D341Med (cell line): ENCODE measurements at places on chromosomes 5 and 9.

DNA sequence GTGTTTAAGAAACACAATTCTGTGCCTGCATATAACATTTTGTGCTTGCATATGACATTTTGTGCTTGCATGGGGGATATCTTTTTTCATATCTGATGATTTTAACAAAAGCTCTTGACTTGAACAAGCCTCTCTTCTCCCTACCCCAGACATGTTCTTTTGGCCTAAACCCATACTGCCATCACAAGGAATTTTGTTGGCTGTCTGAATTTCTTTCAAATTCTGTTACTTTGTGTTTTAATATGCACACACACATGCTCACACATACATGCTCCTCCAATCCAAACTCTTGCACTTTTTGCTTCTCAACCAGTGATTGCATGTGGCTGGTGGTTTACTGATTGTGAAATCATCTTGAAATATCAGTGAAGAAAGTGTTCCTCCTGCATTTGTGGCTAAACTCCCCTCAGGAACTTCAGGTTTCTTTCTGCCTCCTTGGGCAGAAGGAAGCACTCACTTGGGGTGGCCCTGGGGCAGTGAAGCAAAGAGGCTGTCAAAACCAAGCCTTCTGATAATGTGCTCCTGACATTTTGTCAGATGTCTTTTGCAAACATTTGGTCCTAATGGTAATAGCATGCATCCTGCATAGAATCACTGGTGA lies 377.2 kb upstream of the KLF4 start:
- DNase-seq: no peak

DNA sequence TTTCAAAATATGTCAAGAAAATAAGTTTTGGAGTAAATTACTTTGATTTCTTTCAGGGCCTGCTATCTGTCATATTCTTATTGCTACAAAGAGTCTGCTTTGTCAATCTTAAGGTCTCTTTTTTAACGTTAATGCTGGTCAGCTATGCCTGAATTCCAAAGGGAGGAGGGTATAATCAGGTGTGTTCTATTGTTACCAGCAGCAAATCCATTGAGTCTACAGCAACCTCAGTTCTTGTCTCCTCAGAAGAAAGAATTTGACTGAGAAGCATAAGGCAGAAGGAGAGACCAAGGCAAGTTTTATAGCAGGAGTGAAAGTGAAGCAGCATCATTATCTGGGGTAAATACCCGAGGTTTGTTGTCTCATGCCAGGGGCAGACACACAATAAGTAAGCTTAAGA lies 23.7 kb upstream of the MINAR2 start:
- DNase-seq: no peak

DNA sequence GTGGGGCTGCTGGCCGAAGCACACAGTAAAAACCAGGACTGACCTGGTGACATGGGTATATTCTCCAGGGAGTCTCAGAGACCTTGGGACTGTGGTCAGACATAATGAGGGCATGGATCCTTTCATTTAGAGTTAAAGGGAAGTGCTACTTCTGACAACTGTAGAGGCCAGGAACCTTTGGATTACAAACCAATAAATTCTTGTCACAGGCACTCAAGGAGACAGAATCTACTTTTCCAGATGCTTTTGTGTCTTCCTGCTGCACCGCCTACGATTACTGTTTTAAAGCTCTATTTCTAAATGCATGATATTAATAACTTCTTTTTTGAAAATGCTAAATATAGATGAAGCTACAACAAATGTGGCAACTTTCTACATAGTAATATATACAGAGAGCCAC lies 106.5 kb upstream of the LPAR1 start:
- DNase-seq: no peak

DNA sequence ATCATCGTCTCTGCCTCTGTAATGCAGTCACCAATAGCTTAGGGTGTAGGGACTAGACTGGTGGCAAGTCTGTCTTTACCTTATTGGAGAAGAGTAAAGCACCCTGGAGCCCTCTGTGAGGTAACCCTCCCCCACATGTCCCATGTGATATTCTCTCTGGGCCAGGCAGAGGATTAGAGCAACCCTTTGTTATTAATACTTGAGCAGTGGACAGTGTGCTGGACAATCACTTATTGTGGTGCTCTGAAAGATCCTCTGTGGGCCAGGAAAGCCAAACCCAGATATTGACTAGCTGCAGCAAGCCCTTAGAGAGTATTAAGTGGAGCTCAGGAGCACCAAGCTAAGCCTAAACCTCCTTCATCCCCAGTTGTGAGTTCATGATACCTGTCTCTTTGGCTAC lies 139.7 kb upstream of the RUSC2 start:
- DNase-seq: no peak

- DNase-seq: no peak
Measured at GRCh38 chr5:95872346-95873268, 50.1 kb upstream of the GLRX start.

DNA sequence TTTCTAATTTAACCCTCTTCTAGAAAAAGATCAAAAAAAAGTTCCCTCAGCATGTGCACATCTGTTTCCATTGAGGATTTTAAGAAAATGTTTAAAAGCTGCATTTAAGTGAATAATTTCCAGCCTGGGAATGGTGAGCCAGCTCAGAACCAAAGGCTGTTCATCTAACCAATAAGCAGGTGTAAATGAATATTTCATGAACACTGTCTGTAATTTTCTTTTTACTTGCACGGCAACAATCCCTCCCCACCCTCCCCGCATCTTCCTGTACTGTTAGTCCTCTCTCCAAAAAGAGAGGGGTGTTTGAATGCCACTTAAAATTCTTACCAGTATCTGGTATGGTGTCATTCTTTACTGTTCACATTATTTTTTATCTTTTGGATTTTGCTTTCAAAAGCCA lies 425.6 kb downstream of the PDE4D start:
- DNase-seq: no peak

DNA sequence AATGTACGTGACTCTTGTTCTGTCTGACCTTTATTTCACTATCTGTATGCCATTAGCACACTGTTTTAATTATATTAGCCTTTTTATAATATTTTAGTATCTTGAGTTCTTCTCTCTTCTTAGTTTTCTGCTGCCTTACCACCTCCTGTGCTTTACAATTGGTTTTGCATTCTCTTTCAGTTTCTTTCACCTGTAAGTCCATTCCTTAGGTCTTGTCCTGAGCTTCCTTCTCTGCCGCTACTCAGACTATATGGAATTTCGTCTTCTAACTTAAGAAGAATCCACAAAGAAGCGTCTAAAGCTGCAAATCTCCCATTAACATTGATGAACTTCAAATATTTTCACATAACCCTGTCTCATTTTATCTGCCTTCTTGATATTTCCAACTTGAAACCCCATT lies 642.9 kb downstream of the MAT2B start:
- DNase-seq: no peak

DNA sequence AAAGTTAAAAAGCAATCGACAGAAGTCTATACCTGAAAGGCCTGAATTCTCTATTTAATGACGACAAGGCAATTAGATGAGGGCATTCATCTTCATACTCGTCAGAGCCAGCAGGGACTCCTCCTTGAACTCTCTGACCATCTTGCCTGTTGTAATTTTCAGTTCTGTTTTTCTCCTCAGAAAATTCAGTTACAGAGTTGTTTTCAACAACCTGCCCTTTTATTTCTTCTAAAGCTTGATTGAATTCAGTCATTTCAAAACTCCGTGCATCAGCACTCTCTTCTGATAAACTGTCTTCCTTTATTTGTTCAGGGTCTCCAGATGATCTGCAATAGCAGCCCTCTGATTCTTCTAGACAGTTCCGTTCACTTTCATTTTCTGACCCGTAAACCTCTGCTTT lies 15.6 kb downstream of the RIOK2 start:
- no peak for DNase-seq

DNA sequence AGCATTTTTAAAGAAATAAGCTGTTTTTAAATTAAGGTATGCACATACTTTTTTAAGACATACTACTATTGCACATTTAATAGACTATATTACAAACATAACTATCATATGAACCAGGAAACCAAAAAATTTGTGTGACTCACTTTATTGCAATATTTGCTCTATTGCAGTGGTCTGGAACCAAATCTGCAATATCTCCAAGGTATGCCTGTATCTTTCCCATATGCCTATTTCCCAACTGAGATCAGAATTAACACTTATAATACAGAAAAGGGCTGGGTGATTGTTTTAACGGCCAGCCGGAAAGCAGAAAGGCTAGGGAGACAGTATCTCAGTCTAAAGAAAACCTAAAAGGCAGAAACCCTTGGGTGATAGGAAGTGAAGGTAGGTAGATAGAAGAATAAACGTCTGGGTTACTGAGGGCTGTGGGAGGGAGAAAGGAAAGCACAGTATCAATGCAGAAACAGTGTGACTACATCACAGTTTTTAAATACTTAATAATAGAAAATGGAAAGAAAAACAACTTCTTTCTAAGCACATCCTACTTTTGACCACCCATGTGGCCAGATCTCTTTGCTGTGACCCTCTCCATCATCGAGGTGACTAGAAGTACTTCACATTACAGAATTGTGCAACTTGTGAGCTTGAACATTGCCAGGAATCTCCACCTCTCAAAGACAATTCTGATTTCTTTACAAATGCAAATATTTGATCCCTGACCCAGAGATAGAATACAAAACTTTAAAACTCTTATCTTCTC lies 126.4 kb downstream of the LPAR1 start:
- no peak for DNase-seq

- no peak for DNase-seq
Measured at GRCh38 chr9:124355941-124356744, 59.1 kb downstream of the PSMB7 start.

DNA sequence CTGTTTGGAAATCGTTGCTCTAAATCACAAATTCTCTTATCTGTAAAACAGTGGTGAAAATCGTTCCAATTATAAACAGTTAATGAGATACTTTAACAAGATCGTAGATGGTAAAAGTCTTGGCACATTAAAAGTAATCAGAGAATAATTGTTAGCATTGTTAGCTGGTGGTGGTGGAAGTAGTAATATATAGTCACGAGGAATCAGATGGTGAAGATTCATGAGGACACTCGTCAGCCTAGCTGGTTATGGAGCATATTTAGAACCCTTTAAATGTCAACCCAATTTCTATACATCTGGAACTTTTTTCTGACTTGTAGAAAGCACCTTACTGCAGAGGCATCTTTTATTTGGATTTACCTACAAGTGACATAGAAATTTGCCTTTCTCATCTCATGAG lies 190.8 kb downstream of the TLE1 start:
- no peak for DNase-seq

DNA sequence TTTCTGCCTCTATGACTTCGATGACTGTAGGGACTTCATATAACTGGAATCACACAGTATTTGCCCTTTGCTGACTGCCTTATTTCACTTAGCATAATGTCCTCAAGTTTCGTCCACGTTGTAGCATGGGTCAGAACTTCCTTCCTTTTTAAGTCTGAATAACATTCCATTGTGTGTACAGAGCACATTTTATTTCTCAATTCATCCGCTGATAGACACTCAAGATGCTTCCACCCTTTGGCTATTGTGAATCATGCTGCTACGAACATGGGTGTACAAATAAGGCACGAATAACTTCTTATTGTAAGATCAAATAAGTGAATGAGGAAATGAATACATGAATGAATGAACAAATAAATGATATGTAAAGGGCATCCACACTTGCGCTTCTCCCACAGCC lies 13.0 kb downstream of the BARX1 start:
- DNase-seq: no peak

DNA sequence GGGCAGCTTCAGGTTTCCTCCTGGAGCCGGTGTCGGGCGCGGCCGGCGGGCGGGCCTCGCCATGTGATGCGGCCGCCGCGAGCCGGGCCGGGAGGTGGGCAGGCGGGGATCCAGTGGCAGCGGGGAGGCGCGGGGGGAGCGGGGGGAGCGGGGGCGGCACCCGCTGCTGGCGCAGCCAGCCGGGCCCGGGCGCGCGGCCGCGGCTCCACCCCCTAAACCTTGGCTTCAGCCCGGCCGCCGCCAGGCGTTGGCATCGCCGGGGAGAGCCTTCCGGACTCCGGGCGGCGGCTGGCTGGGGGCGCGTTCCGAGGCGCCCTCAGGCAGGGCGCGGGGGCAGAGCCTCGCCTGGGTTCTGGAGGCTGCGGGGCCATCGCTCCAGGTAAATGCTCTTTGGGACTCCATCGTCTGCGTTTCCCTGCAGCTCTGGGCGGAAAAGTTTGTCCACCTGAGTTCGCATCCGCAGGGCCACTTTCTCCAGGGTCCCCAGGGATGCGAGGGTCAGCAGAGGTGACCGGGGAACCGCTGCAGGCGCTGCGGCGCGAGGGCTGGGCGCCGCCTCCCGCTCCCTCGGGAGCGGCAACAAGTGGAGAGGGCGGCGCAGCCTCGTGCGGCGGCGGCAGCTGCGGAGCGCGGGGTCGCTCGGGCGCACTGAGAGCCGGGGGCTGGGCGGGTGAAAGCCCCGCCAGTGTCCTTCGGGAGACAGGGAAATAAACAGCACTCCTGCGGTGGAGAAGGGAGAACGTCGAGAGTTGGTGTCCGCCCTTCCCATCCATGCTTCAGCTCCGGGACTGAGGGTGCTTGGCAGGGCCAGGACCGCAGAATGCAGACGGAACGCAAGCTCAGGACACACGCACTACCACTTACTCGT lies at the start of gene ARHGEF28:
ARHGEF28 (plus strand) TSS at position 253 of the 868 bp plus-strand sequence. CDS start 58,656 bp downstream, outside the sequence.
- peak; percentile 89 for DNase-seq

GRCh38 chr9:89527084-89527483 lies 29.2 kb upstream of the SEMA4D start:
- no peak for DNase-seq

- no peak for DNase-seq
Measured at GRCh38 chr5:174827558-174827957, 103.2 kb downstream of the MSX2 start.

GRCh38 chr5:139926797-139927503 lies 116.1 kb downstream of the NRG2 start:
- no peak for DNase-seq
